ENCODE measurements at places on chromosomes 16 and 17.

DNA sequence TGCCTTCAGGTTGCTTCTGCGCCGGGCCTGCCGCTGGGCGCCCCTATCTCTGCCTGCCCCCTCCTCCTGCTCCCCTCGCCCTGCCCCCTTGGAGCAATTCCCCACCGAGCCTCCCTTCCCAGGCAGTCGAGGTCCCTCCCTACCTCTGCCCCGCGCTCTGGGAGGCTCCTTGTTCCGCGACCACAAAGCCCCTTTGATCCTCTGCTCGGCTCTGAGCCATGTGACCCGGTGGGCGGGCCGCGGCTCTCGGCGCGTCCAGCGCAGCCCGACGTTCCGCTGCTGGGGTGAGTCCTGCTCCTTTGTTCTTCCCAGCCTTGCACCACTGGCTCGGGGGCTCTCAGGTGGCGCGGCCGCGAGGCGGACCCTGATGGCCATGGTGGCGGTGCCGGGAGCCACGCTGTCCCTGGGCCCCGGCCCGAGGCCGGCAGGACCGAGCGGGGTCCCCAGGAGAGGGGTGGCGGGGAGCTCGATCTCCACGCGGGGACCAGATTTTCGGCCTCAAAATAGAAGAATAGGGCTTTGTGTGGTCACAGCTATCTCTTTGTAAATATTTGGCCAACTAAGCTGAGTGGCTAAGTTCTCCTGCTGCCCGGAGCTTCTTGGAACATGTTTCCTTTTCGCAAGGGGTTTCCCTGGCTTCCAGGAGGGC is 310.6 kb downstream of the SEC14L1 start:
- peak; percentile 73 for DNase-seq

- DNase-seq = no peak
These were observed 3.9 kb downstream of the PLXDC1 start for GRCh38 chr17:39147221-39148185.

DNA sequence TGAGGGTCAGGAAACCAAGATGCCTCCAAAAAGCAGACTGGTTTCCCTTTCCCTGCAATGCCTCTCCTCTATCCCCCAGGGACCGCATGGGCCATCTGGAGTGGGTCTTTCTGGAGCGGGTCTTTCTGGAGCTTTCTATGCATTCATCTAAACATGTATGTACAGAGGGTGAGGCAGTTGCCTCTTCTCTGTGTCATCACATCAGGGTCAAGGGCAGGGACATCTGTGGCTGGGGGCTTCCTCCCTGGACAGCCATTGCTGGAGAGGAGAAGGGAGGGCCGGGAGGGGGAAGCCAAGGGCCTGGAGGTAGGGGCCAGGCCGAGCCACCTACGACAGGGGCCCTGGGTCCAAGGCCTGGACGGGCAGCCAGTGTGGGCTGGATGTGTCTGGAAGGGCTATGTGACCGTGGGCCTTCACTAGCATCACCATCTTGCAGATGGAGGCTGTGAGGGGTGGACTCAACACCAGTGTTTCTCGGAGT is 840 bp downstream of the ADCY7 start:
- no peak for DNase-seq

GRCh38 chr17:76687298-76688164 is 23.2 kb downstream of the MXRA7 start:
- no peak for DNase-seq

GRCh38 chr17:81073967-81074839 is 39.3 kb downstream of the BAIAP2 start:
- DNase-seq = no peak

- no peak for DNase-seq
These were observed 15.2 kb upstream of the TOX3 start for GRCh38 chr16:52561910-52562741.

DNA sequence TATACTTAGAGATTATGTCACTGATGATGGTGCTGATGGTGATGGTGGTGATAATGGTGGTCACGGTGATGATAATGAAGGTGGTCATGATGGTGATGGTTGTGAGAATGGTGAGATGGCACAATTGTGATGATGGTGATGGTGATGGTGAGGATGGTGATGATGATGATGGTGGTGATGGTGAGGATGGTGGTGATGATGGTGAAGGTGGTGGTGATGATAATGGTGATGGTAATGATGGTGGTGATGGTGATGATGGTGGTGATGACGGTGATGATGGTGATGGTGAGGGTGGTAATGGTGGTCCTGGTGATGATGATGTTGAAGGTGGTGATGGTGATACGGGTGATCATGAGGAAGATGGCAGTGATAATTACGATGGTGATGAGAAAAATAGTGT is 5.5 kb upstream of the CDT1 start:
- DNase-seq = no peak

DNA sequence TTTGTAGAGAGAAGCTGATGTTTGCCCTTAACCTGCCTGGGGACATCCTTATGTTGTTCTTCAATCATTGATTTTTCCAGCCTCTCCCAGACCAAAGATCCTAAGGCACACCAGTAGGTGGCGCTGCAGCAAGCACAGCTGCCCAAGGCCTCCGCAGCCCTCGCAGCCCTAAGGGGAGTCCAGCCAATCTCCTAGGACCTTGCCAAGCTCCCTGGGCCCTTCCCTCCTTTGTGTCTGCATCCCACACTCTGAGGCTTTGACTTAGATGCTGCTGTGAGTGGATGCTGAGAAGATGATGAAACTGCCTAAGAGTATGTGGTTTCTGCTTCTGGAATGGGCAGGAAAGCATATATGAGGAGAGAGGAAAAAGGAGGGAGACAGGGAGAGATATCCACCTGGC is 47.1 kb downstream of the SPACA3 start:
- no peak for DNase-seq

DNA sequence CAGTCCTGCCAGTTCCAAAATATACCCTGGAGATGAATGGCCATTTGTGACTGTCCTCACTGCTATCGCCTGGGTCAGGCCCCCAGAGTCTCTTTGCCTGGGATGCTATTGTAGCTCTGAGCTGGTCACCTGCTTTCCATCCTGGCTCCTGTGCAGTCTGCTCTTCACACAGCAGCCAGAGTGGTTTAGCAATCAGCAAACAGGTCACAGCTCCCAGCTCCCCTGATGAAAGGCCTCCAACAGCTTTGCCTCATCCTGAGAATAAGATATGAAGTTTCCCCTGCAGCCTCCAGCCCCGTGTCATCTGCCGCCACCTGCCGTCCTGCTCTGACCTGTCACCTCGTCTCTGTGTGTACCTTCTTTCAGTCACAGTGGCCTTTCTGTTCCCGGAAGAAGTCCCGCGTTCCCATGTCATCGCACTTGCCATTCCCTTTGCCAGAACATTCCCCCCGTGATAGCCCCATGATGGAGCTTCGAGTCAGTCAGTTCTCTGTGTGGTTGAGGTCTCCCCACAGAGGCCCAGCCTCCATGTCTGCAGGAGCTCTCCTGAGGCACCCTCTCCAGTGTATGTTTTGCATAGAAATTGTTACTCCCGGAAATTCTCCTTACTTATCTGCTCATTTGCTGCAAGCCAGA is 281.5 kb downstream of the SNX29 start:
- DNase-seq = no peak

GRCh38 chr17:41864498-41864835 is 756 bp downstream of the KLHL11 start:
- DNase-seq = no peak

DNA sequence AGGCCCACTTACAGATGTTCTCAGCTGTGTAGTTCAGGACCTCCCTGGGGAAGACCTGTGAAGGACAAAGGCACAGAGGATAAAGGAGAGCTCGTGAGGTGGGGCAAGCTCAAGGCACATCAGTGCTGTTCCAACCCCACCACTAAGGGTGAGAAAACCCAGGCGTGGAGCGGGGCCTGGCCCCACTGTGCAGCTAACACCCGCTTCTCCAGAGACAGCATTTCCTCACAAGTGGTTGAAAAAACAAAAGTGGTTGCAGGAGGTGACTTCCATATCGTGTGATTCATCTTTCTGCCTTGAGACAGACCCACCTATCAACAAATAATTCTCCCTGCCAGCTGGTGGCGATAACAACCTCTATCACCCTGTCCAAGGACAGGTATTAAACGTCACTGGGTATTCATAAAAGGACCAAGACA is 30.0 kb downstream of the SNN start:
- peak; percentile 14 for DNase-seq

- no peak for DNase-seq
These were observed 78.5 kb downstream of the ZZEF1 start for GRCh38 chr17:4064366-4064765.

- DNase-seq = no peak
These were observed 194.1 kb upstream of the GSE1 start for GRCh38 chr16:85418978-85419491.

DNA sequence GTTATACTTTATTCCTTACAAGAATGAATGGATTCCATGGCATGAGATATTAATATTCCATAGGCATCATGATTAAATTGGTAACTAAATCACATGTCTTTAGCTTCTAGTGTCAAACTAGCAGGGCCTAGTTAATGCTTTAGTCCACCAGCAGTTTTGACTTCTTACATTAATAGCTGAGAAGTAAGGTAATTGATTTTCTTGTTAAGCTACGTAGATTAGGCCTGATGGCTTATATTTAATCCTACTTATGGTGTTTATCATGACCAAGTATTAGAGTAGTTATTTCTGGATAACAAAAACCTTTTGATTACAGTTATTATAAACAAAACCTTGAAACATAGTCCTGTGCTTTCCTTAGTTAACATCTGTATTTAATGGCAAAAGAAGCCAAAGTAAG is 184.5 kb downstream of the TANC2 start:
- no peak for DNase-seq

DNA sequence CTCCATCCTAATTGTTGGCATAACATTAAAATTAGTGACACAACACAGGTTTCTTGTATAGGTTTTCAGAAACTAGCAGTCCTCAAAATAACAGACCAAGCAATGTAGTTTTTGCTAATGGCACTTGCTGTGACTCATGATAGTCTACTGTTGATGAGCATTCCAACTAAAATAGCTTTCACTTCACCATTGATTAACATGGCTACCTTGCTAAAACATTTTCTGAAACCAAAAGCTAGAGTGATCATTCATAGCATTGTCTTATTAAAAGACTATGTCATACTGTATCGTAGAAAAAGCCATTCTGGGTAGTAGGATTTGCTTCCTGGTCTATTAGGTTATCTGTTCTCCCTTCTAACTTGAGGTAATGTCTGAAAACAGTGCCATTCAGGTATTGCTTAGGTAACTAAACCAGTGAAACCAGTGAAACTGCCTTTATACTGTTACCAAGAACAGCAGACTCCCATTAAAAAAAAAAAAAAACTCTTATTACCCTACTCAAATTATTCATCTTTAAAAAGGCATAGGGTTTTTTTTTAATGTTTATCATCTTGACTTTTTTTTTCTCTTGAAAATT is 2.5 kb upstream of the CLTC start:
- no peak for DNase-seq

DNA sequence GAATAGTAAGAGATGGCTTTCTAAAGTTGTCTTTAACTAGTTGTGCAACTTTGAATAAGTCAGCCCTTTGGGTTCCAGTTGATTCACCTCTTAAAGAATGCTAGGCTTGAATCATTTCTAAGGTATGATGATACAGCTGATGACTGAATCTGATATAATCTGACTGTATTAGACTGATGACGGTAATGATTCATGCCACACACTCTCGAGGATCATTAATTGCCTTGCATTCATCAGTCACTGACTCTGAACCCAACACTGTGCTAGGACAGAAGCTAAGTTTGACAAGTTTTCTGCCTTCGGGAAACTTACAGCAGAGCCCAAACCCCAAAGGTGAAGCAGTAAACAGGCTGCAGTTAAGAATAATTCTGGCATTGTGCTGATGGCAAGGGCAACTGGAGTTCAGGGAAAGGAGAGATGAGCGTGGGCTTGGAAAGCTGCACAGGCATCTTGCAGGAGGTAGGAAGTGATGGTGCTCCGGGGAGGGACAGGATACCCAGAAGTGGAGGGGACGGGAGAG is 25.8 kb downstream of the ASIC2 start:
- DNase-seq = no peak

DNA sequence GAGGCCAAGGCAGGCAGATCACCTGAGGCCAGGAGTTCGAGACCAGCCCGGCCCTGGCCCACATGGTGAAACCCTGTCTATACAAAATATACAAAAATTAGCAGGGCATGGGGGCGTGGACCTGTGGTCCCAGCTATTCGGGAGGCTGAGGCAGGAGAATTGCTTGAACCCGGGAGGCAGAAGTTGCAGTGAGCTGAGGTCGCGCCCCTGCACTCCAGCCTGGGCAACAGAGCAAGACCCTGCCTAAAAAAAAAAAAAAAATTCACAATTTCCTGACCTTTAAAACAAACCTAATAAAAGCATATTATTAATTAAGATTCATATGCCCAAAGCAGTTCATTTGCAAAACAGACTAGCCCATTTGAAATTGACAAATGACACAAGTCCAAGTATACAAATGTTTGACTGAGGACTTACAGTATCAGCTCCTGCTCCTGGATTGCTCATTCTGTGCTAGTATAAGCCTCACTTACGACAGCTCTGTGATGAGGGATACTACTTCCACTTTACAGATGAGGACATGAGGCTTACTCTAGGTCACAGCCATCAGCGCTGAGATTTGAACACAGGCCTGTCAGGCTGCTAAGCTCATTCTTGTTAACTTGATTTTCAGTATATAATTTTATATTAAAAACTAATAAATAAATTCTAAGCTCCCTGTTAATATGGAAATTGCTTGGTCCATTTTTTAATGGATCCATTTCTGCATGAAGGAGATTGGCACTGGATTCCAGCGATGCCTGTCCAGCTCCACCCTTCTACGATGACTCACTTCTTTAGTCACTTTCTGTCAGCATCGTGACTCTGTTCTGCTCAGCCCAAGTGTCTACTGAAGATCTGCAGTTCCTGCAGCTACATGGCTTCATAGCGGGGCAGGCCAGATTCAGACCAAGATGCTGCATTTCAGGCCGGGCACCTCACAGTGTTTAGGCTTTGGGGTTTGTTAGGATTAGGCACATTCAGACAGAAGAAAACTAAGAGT is 88.2 kb downstream of the WDR59 start:
- DNase-seq = no peak

GRCh38 chr16:83973077-83973476 is 5.0 kb downstream of the NECAB2 start:
- DNase-seq = no peak

DNA sequence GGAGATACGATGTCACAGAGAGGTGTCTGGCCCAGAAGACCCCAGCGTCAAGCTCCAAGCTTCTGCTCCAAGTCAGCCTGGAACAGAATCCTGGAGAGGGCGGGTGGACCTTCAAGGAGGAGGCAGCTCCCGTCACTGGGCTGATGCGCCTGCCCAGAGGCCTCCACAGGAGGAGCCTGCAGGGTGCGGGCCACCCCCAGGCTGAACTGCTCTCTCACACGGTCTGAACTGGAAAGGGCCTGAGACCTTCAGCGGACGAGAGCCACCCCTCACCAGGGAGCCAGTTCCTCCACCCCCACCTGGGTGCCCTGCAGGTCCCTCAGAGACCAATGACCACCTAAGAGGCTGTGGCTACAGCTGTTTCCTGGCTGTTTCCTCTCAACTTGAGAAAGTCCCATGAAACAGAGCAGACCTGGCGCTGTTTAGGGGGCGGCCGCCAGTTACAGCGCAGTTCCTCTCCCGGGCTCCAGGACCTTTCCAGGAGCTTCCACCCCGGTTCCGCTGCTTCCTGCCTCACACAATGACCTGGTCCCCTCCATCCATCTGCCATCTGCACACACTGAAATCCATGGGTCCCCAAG is 36.0 kb upstream of the KLHDC4 start:
- no peak for DNase-seq

GRCh38 chr17:57337390-57337789 is 81.1 kb downstream of the MSI2 start:
- DNase-seq = no peak

Measured in stimulated activated CD4-positive, alpha-beta T cell treated with anti-CD3 and anti-CD28 coated beads, Interleukin-1b, Interleukin-23, amount 100 ng/mL, for 48 hours (primary cell).